ENCODE measurements at places on chromosomes 16 and 17. TPM values are rescaled to one million over a fixed set of nuclear protein-coding genes. Genes with fewer than 3 reads are reported as not detected.

SHISA9 gene
- total RNA-seq, result 0.33 TPM

CHST6 gene
- total RNA-seq, result under 0.01 TPM

KRT31 gene
- not detected for total RNA-seq

KRT36 gene
- total RNA-seq, result not detected

DNA sequence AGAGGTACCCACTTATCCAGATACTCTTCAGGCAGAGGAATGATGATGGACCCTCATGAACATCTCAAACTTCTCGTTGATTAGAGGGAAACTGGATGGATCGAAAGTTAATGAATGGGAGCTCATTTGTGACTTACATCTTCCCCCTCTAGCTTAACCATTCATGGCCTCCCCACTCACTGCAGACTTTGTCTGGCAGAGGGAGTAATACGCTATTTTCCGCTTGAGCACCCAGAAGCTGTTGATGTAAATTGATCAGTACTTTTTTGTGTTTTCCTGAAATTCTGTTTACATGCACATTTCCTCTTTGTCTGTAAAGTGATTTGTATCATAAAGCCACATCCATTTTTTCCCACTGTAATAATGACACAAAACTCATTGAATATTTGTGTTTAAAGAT is 239.1 kb upstream of the RBFOX1 start:
- no peak for DNase-seq
- no peaks in the 10 kb centered on the region for H3K27me3 ChIP-seq
- H3K4me1 ChIP-seq, result no peaks in the 10 kb centered on the region
- no peak overlapping the region for H3K4me3 ChIP-seq

DNA sequence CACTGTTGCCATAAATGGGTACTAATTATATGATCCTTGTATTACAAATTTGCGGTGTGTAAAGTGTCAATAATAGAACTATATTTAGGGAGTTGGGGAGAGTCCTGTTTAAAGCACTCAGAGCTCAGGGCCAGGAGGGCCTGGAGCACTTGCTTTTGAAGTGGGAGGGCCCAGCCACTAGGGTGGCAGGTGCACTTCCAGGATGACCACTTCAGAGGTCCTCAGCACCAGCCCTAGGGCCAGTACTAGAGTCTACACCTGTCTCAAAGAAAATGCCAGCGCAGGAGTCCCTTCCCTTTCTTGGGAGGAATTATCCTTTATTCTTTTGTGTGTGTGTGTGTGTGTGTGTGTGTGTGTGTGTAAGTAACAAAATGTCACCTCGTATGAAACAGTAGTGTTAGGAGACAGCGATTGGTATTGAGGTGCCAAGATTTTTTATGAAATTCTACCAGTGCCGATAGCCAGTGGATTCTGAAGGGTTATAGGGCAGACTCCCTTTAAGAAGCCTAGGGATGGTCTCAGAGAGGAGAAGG is 31.9 kb downstream of the MYO18A start:
- peak overlapping the region; percentile 52 for H3K4me3 ChIP-seq
- H3K4me1 ChIP-seq, result peaks cover 11% of the 10 kb centered on the region

- no peaks in the 10 kb centered on the region for H3K36me3 ChIP-seq
- H3K4me3 ChIP-seq, result no peak overlapping the region
- H3K27me3 ChIP-seq, result no peaks in the 10 kb centered on the region
- no peak for DNase-seq
- no peak overlapping the region for H3K27ac ChIP-seq
These were observed 2.4 kb downstream of the ABAT start for GRCh38 chr16:8676737-8677375.

GRCh38 chr16:25031132-25031440 is 15.9 kb upstream of the ARHGAP17 start:
- H3K36me3 ChIP-seq, result no peaks in the 10 kb centered on the region
- no peaks in the 10 kb centered on the region for H3K4me1 ChIP-seq
- H3K27ac ChIP-seq, result peak overlapping the region; percentile 8
- no peak for DNase-seq
- no peaks in the 10 kb centered on the region for H3K27me3 ChIP-seq

DNA sequence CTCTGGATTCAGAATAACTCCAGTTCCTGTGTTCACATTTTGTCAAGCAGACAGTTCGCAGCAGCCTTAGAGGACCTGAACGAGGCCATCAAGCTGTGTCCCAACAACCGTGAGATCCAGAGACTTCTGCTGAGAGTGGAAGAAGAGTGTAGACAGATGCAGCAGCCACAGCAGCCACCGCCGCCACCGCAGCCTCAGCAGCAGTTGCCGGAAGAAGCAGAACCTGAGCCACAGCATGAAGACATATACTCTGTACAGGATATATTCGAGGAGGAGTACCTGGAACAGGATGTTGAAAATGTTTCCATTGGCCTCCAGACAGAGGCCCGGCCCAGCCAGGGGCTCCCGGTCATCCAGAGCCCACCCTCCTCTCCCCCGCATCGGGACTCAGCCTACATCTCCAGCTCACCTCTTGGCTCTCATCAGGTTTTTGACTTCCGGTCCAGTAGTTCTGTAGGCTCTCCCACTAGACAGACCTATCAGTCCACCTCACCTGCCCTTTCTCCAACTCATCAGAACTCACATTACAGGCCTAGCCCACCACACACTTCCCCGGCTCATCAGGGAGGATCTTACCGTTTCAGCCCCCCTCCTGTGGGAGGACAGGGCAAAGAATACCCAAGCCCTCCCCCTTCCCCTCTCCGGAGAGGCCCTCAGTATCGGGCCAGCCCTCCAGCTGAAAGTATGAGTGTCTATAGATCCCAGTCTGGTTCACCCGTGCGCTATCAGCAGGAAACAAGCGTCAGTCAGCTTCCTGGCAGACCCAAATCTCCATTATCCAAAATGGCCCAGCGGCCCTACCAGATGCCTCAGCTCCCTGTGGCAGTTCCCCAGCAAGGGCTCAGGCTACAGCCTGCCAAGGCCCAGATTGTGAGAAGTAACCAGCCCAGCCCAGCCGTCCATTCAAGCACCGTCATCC is 25.9 kb downstream of the CYB561 start:
- H3K36me3 ChIP-seq, result no peaks in the 10 kb centered on the region
- DNase-seq, result no peak
- H3K27me3 ChIP-seq, result no peaks in the 10 kb centered on the region
- no peak overlapping the region for H3K4me3 ChIP-seq

DNA sequence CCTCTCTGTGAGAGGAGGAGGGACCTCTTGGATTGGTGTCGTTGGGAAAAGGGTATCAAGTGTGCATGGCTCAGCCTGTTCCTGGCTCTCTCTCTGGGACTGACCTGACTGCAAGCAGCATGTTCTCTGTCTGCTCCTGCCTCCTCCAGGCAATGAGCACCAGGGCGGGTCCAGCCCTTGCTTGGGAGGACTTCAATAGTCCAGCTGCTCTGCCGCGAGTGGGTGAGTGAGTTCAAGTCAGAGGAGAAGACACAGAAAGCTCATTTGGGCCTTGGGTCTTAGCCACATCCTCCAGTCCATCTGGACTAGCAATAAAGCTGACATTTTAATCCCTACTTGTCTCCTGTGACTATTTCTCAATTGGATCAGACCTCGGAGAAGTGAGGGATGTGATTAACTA is 25.2 kb upstream of the TNS4 start:
- H3K27ac ChIP-seq, result peak overlapping the region; percentile 43
- H3K27me3 ChIP-seq, result no peaks in the 10 kb centered on the region
- H3K4me3 ChIP-seq, result no peak overlapping the region
- peaks cover 5% of the 10 kb centered on the region for H3K4me1 ChIP-seq
- DNase-seq, result peak; percentile 36

DNA sequence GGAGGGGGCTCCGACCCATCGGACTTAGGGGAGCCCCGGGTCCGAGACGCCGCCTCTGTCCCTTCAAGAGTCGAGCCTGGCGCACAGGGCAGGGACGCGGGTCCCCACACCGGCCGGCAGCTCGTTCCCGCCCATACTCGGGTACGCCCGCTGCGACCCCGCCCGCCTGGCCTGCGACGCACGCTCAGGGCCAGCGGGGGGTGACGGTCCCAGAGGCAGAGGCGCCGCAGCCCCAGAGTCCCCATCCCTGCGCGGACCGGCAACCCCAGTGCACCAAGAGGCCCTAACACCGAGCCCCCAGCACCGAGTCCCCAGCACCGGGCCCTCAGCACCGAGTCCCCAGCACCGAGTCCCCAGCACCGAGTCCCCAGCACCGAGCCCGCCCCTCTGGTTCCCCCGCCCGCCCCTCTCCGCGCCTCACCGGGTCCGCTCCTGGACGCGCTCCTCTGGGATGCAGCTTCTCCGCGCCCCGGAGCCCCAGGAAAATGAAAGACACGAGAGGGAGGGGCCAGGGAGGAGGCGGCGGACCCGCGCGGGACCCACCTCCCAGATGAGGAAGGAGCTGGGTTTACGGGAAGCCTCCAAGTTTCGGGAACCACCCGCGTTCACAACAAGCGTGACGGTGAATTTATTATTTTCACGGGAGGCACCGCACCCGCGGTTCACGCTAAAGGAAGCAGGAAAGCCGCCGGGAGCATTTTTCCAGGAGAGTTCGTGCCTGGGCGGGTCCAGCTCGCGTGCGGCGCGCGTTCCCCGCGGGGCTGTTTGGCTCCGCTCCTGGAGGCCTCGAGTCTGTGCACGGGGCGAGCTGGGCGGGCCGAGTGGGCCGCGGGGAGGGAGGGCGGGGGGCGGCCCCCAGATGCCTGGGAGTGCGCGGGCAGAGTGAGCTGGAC is at the start of gene SECTM1:
TSS of gene SECTM1 (minus strand) at position 488 of the 893 bp plus-strand sequence. CDS start 6,526 bp downstream, outside the sequence.
- peak; percentile 84 for DNase-seq
- H3K27ac ChIP-seq, result peak within 1 kb of the TSS; percentile 73
- peak within 1 kb of the TSS; percentile 63 for H3K4me3 ChIP-seq
- peaks cover 5% of the 10 kb centered on the region for H3K4me1 ChIP-seq
- no peaks in the 10 kb centered on the region for H3K36me3 ChIP-seq

DNA sequence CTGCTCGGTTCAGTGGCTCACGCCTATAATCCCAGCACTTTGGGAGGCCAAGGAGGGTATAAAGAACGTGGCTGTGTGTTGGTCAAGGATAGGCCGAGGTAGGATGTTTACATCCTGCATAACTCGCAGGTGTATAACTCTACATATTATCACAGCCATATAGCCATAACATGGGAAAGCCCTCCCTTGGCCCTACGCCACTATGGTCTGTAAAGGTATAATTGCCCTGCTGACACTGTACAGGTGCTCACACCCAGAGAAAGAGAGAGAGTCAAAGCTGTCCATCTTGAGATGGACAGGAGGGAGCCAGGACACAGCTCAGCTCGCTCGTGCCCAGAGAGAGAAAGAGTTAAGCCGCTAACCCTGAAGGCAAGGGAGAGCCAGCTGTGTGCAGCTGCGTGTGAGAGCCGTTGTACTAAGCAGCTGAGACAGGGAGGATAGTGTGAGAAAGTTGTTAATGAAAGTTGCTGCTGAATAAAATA is 30.4 kb upstream of the DHX8 start:
- no peak for DNase-seq
- no peak overlapping the region for H3K4me3 ChIP-seq
- peaks cover 5% of the 10 kb centered on the region for H3K4me1 ChIP-seq
- no peaks in the 10 kb centered on the region for H3K36me3 ChIP-seq
- H3K27me3 ChIP-seq, result no peaks in the 10 kb centered on the region
- no peak overlapping the region for H3K27ac ChIP-seq

DNA sequence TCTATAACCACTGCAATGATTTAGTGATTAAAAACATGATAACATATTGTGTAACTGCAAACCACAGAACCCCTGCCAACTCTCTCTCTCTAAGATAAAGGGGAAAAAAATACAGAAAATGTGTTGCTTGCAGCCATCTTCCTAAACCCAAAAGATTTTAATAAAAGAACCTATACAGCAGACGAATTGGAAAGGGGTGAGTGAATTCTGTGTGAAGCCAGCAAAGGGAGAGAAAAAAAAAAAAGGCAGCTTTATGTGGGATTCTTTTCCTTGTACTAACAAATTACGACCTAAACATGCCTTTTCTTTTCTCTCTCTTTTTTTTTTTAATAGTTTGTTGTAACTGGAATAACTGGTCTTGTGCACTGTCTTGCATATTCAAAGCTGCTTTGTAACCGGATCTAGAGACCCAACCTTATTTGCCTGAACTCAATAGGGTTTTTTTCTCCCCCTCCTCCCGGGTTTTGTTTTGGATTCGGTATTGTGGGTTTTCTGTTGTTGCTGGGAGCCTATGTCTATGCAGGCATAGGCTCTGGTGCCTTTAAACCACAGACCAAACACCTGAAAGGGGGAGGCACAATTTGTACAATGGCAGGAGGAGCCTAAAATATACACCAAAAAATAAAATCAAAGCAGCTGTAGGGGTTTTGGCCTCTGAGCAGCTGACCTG is 7.0 kb upstream of the ZFHX3 start:
- H3K27me3 ChIP-seq, result no peaks in the 10 kb centered on the region
- peaks cover 6% of the 10 kb centered on the region for H3K4me1 ChIP-seq
- H3K4me3 ChIP-seq, result peak overlapping the region; percentile 75

DNA sequence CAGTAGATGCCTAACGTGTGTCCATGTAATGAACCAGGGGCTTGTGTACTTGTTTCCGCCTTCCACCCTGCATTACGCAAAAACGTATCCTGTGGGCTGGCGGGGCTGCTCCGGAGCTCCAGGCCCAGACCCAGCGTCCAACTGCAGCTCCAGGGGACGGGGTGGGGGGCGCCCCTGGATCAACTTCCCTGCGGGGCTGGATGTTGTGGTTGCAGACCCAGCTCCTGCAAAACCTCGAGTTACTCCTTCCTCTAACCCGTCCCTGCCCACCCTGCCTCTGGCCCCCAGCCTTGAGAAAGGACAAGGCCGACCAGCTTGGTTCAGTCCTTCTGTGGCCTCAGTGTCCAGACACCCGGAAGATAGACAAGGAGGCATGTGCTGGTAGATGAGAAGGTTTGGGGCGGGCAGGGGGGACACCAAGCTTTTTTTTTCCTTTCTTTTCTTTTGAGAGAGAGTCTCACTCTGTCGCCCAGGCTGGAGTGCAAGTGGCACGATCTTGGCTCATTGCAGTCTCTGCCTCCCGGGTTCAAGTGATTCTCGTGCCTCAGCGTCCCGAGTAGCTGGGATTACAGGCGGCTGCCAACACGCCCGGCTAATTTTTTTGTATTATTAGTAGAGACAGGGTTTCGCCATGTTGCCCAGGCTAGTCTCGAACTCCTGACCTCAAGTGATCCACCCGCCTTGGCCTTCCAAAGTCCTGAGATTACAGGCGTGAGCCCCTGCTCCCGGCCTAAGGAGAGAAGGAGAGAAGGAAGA is 731 bp upstream of the EXOC7 start:
- no peaks in the 10 kb centered on the region for H3K4me1 ChIP-seq
- no peak for DNase-seq
- no peaks in the 10 kb centered on the region for H3K36me3 ChIP-seq
- H3K27me3 ChIP-seq, result no peaks in the 10 kb centered on the region
- H3K27ac ChIP-seq, result peak overlapping the region; percentile 88
- peak overlapping the region; percentile 87 for H3K4me3 ChIP-seq

DNA sequence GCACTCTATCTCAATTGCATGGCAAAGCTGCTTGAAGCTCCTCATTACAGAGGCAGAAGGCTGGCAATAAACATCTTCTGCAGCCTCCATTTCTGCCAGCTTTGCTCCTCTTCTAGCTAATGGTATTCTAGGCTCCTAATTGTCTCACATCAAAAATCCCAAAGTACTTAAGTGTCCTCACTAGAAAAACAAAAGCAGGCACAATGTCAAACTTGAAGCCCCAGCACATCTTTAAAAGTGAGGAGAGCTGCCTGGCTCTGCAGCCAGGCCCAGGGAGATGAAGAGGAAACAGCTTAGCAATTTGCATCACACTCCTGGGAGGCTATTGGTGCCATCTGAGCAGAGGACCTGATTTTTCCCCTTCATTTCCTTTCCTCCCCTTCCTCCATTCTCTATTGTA is 197.1 kb downstream of the KCNJ2 start:
- H3K4me1 ChIP-seq, result no peaks in the 10 kb centered on the region
- H3K27ac ChIP-seq, result no peak overlapping the region
- H3K36me3 ChIP-seq, result no peaks in the 10 kb centered on the region
- H3K27me3 ChIP-seq, result no peaks in the 10 kb centered on the region

GRCh38 chr17:79035686-79036085 is 11.7 kb downstream of the C1QTNF1 start:
- no peak for DNase-seq
- no peaks in the 10 kb centered on the region for H3K36me3 ChIP-seq
- H3K4me3 ChIP-seq, result no peak overlapping the region
- H3K27me3 ChIP-seq, result no peaks in the 10 kb centered on the region
- H3K27ac ChIP-seq, result no peak overlapping the region

Measured in breast epithelium (tissue), 4 donors.